ENCODE measurements at places on chromosomes 12 and 14.

DNA sequence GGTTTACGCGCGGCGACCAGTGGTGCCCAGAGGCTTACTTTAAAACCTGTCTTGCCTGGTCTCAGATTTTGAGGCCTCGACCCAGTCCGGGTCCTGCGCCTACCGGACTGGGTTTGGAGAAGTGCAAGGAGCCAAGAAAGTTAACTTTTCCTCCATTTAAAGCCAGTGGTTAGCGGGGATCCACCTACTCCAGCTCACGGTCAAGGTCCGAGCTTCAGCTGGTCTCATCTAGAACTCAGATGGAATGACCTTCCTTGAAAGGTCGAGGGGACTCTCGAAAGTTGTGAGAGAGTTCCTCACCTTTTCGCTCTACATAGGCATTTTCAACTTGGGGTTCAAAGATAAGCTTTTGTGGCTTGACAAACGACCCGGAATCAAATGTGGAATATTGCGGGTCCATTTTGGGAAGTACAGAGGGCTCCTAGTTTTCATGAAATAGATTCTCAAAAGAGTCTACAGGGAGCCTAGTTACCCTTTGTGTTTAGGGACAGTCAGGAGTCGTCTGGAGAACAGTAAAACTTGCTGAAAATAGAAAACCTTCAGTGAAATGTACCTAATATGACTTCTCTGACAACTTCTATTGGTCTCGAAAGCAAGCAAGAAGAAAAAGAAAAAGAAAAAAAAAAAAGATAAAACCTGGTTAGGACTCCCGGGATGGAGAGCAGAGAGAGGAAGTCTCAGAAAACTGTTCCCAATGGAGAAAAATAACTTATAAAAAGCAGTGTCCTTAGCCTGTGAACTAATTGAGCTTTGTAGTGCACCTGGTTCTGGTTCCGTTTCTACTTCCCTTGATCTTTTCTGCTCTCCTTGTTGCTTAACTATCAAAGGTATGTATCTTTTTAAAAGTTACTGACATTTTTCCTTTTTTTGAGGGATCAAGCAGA is 1.4 kb downstream of the KCNMB4 start:
- DNase-seq, result no peak

DNA sequence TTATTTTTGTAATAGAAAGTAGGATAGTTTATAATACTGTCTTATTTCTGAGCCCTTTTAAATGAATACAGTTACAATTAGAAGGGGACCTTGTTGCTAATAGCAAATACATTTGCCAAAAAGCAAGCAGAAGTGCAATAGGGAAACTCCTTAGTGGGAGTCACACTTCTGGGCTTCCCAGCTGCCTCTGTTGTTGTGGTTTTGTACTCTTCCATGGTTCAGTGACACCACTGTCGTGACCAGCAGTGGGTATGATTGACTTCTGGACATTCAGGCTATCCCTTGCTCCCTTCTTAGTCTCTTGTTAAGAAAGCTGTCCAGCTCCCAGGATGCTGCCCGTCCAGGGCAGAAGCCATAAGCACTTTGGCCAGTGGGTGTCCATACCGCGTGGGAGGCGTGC is 22.6 kb downstream of the TCTN1 start:
- no peak for DNase-seq

- DNase-seq, result no peak
Observed at GRCh38 chr12:49108958-49109404, 1.7 kb downstream of the LMBR1L start.

DNA sequence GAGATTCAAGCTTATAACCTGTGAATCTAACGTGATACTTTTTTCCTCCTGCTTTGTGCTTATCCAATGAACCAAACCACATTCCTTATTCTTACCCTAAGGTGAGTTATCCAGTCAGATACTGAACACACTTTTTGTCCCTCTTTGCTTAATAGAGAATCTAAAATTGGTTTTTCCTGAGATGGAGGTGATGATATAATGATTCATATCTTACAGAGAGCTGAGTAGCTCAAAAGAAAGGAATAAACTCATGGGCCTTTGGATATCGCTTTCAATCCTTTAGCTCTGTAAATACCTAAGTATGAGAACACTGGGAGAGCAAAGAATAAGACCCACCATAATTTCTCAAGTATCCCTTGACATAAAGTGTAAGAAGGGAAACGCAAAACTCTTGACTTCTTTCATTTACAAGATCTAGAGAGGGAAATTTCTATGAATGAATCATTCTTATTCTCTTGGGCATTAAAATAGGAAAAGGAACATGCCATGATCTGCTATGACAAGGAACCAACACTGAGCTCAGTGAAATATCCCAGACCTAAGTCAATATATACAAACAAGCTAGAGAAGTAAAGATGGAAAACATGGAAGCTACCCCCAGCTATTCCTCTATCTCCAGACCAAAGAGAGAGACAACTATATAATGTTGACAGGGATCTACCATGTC is 81.8 kb upstream of the STAC3 start:
- no peak for DNase-seq

DNA sequence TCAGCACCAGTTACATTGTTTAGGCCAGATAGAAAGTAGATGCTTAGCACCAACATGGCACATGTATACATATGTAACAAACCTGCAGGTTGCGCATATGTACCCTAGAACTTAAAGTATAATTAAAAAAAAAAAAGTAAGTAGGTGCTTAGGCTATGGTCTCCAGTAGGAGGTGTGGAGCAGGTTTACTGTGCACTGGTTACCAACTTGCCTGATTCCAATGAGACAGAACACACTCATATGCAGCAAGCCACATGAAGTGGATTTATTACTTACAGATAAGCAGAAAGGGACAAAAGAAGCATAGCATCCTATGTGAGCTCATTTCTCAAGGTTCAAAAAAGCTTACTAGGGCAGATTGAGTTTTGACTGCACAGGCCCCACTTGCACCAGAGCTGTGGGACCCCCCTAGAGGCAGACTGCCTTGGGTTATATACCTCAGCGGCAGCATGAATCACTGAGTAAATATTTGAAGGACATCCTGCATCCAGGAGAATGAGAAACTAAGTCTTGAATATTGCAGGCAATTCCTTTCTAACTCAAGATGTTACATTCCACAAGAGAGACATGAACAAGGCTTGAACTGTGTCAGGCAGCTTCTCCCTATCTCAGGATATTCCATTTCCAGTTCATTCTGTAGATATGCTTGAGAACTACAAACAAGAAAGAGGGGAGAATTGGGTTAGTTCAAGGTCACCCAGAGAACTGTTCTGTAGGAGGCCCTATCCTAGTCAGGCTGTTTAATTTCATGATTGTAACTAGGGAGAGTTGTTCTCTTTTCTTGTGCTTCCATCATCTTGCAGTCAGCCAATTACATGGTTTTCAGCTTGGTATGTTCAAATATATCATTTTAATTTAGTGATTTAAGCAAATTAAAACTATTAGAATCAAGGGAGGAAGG is 30.1 kb downstream of the LRFN5 start:
- no peak for DNase-seq

DNA sequence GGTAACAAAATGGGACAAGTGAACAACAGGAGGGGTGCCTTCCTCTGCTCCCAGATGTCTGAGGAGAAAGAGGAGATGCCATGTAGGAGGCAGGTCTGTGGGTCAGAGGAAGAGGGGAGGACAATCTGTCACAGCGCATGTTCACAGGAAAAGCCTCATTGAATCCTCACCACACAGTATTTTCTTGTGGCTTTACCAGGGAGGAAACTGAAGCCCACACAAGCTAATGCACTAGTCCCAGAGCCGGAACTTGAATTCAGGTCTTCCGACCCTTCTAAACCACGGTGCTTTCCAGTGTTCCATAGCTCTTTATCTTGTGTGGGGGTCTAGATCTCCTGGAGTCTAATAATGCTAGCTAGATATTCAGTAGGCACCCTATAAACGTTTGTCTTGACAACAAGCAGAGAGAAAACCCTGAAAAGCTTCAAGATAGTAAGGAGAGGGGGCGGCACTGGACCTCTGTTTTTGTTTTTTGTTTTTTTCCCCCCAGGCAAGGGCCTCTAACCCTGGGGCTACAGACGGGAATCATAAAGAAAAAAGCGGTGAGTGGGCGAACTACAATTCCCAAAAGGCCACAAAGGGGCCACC is 371 bp upstream of the SHMT2 start:
- DNase-seq, result no peak

GRCh38 chr14:90281261-90281660 is 24.9 kb downstream of the PSMC1 start:
- no peak for DNase-seq

- DNase-seq, result no peak
Observed at GRCh38 chr12:12510141-12510540, 52.5 kb downstream of the DUSP16 start.

Data from activated naive CD8-positive, alpha-beta T cell treated with anti-CD3 and anti-CD28 coated beads, Interleukin-2, amount 50 U/mL, for 16 hours (primary cell).